Stimulated activated CD4-positive, alpha-beta T cell treated with anti-CD3 and anti-CD28 coated beads, Interleukin-1b, Interleukin-23, amount 100 ng/mL, for 1 hour (primary cell): ENCODE measurements at places on chromosomes 2 and 18.

DNA sequence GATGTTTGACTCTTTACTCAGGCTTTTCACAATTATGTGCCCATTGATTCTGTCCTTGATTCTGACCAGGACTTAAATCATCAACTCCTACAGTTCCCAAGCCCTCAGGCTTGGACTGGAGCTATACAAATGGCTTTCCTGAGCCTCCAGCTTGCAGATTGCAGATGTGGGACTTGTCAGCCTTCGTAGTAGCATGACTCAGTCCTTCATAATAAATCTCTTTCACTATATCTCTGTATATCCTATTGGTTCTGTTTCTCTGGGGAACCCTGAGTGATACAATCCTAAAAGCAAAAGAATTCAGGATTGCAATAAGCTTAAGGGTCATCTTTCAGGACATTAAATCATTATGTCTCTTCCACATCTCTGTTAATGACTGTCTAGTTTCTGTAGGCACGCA lies 356.6 kb downstream of the RIT2 start:
- DNase-seq, result no peak

GRCh38 chr2:47751856-47752414 lies 31.0 kb upstream of the MSH6 start:
- no peak for DNase-seq

- DNase-seq, result no peak
Measured at GRCh38 chr2:27751377-27751776, 20.1 kb upstream of the MRPL33 start.

- DNase-seq, result no peak
Measured at GRCh38 chr2:104863468-104864279, 9.8 kb downstream of the POU3F3 start.

DNA sequence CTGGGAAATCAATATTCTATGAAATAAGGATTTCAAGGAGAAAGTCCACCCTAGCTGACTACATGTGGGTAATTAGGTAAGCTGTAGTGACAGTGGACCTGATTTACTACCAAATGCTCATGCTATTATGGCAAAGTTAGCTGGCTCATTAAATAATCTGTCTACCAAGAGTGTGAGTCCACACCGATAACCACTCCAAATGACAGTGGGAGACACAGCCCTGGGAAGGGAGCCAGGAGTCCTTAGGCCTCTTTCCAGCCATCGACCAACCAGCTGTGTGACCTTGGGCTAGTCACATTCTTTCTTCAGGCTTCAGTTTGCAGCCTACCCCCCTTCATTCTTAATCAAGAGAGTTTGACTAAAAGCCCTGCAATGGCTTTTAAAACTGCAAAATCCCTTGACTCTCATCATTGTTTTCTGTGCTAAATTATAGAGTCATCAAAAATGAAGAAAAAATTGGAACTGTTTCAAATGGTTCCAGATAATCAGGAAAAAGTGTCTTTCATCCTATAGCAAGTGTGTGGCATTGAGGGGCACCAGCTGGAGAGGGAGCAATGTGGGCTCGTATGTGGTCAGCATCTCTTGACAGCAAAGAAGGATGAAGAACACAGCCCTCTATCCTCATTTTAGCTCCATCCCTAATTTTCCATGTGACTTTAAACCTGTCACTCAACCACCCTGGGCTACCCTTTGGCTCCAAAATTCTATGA lies 45.6 kb upstream of the SLC14A2 start:
- DNase-seq, result no peak

DNA sequence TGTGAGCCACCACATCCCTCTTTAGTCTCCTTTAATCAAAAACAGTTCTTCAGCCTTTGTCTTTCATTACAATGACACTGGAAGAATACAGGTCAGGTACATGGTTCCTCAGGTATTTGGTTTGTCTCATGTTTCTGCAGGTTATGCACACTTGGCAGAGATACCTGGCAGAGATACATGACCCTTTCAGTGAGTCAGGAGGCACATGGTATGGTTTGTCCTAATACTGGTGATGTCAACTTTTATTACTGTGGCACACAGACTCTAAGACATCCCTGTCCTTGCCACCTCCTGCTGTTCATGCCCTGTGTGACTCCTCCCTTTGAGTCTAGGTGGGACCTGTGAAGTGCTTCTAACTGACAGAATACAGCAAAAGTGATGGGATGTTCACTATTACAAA lies 58.4 kb downstream of the SPIRE1 start:
- DNase-seq, result no peak

GRCh38 chr2:215883799-215884198 lies 129.6 kb downstream of the MREG start:
- no peak for DNase-seq

- DNase-seq, result no peak
Measured at GRCh38 chr2:108835040-108835439, 48.5 kb downstream of the CCDC138 start.

DNA sequence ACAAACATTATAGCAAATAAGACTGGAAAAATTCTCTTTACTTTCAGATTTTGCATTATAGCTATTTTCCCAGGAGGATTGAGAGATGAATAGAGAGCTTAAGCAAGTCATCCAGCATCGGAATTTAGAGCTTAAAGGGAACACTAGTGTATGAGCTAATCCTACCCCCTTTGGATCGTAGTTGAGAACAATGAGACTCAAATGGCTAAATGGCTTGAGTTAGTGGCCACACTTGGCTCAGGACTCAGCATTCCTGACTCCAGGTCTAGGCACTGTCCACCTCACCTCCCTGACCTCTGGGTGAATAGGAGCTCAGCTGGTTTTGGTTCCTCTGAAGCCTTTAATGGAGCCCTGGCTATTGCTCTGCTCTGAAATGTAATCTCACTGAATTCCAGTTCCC lies 97.5 kb upstream of the CXCR4 start:
- DNase-seq, result no peak

DNA sequence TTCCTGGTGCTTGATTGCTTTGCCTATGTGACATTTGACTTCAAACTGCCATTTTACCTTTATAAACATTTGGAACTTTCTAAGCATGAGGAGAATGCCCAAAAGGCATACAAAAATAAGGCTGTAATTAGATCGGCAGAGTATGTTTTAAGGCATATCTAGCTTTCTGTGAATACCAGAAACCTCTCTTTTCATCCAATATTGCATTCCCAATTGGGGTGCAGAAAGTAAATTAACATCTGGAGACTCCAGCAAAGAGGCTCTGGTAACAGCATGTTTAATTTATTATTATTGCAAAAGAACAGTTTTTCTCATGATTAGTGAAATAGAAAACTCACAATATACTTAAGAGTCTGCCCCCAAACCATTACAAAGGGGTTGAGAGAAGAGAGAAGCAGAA lies 32.1 kb downstream of the FRZB start:
- DNase-seq, result no peak

DNA sequence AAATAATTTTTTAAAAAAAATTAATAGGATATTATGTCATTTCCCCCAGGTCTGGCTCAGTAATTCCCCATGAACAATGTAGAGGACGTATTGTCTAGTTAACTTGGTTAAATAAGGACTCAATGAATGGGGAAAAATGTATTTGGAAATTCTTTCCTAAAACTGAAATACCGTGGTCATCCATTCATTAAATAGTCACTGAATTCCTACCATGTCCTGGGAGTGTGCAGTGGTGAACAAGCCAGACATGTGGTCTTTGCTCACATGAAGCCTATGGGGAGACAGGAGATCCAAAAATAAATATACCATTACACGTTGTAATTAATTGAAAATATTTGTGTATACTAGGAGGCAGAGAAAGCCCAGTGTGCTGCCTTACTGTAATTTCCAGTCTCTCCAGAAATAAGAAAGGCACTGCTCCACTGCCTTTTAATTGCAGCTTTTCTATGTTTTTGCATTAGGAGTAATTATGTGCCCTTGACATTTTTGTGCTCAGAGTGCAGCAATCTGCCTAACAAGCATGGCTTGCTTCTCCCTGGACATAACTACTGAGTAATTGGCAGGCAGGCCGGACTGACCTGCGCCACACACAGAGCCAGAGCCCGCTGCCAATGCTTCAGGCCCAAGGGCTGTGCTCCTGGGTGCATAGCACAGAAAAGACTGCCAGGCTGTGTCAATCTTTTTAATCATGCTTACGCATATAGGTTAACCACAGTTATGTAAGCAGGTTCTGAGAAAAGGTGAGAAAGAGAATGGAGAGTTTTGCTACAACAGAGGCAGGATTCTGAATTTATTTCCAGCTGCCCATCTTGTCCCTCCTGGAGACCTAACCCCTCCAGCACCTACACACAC lies 22.2 kb upstream of the TTC39C start:
- DNase-seq, result no peak

DNA sequence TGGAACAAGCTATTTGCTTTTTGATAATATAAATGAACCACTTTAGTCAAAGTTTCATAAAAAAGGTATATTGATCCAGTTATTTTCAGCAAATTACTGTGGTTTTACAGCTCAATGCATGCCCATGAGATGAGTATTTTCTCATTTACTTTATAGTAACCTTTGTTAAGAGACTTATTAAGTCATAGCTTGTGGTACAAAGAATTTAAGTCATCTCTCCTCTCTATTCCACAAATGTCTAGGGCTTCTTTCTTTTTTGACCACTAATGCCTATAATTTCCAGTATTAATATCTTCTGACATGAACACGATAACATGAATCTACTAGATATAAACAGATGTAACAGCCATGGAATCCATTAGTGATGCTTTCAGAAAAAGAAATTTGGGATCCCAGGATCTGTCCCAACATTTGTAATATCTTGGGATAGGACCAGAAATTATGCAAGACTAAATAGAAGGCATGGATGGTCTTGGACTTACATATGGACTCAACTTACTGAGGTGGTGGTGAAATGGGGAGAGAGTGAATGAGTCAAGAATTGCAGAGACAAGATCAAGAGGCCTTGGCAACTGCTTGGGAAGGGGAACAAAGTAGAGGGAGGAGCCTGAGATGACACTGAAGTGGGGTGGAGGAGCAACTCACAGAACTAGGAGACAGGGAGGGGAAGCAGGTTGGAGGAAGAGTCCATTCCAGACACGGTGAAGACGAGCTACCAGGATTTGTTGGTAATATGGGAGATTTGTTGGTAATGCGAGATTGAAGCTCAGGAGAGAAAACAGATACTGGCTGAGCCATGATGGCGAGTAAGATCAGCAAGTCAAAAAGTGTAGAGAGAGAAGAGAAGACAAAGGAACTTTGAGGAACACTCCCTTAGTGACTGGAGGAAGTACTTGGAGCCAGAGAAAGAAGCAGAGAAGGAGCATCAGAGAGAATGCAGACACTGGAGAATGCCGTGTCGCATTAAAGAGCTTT lies 42.4 kb upstream of the KDM3A start:
- DNase-seq, result no peak

- no peak for DNase-seq
Measured at GRCh38 chr2:238859636-238860347, 11.9 kb downstream of the TWIST2 start.

DNA sequence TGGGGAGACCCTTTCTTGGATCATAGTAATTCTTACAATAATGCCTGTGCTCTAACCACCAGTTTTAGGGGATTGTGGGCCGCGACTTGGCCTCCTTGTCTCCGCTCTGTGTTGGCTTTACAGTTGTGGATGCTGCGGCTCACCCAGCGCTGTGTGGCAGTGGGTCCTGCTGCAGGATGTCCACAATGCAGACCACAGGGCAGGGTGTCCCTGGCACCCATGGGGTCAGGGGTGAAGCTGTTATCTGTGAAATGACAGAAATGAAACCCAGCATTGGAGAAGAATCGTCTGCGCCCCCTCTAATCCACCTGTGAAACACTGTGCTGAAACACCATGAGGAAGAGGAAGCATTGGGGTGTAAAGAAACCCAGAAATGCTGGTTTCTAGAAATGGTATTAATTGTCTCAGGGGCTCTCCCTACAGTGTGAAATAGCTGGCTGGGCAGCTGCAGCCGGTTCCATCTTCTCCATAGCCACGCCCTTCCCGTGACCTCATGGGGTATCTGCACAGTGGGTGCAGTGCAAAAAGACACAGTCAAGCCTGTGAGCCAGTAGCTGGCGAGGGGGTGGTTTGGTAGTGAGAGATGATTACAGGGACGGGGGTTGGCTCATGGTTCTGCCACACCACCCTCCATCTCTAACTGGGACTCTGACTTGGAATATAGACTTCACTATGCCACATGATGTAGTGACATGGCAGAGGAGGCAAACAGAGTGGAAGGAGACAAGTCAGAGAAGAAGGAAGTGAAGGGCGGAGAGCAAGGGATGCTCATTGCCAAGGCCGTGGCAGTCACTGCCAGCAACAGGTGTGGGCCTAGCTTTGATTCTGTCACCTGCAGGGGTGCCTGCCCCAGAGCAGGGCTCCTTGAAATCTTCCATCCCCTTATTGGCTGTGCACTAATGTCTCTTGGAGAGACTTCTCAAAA lies 16.2 kb downstream of the INPP4A start:
- no peak for DNase-seq

DNA sequence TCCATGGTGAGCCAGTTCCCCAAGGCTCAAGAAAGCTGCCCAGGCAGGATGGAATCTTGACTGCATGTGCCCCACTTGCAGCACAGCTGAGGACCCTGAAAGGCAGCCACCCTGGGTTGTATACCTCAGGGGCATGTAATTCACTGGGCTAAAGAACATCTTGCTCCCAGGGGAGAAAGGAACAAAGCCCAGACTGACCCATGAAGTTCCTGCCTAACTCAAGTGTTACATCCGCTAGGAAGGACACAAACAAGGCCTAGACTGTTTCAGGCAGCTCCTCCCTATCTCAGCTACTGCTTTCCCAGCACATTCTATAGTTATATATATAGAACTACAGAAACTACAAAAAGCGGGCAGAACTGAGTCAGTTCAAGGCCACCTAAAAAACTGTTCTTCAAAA lies 69.0 kb downstream of the RBM43 start:
- no peak for DNase-seq

GRCh38 chr2:196275646-196276352 lies 104.4 kb upstream of the STK17B start:
- no peak for DNase-seq

DNA sequence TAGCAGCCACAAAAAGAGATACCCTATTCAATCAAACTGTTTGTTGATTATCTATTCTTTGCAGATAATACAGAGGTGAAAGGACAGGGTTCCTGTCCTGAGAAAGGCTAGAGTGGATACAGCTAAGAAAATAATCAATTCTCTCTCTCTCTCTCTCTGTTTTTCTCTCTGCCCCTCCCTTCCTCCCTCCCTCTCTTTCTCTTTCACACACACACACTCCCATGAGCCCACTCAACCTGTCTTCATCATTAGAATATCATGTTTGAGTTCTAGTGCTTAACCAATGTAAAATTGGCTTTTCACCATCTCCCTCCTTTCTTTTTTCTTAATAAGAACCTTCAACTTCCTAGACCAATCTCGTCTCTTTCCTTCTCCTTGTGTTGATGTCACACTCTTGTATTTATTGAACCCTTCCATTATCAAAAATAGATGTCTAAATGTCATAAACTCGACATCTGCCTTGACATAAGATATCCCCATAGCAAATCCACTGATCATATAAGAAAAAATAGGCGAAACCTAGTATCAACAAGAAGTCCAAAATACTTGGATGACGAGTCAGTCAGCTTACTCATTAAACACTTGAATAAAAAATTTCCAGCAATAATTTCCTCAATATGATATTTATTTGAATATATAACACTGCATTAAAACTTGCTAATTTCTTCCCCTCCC lies 42.8 kb upstream of the CYTIP start:
- DNase-seq, result no peak

- no peak for DNase-seq
Measured at GRCh38 chr2:166373951-166374350, 1.8 kb downstream of the SCN9A start.

GRCh38 chr2:197944416-197945096 lies 140.2 kb downstream of the PLCL1 start:
- no peak for DNase-seq

GRCh38 chr18:37330173-37330572 lies 235.4 kb downstream of the CELF4 start:
- no peak for DNase-seq

- no peak for DNase-seq
Measured at GRCh38 chr2:17387591-17387990, 130.6 kb downstream of the RAD51AP2 start.
